ENCODE measurements at places on chromosomes 3 and 15.

DNA sequence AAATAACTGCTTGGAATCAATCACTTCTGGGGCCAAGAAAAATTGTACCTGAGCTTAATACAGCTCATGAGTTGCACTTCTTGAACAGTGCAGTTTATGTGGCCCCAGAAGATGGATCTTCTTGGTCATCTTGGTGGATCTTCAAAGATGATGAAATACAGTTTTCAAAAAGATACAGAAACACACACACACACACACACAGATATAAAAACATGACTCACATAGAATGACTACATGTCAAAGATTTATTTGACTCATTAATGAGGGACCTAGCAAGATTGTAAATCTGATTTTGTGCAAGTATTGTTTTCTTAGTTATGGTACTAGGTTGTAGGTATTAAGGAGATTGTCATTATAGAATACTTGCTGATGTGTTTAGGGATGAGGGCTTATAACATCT, 32.6 kb downstream of the PDCD6IP start:
- no peak for DNase-seq

- DNase-seq, result peak; percentile 44
Measured at GRCh38 chr3:56988458-56989168, 71.9 kb upstream of the SPATA12 start.

GRCh38 chr15:32909431-32909830, 191.6 kb downstream of the GREM1 start:
- DNase-seq, result no peak

DNA sequence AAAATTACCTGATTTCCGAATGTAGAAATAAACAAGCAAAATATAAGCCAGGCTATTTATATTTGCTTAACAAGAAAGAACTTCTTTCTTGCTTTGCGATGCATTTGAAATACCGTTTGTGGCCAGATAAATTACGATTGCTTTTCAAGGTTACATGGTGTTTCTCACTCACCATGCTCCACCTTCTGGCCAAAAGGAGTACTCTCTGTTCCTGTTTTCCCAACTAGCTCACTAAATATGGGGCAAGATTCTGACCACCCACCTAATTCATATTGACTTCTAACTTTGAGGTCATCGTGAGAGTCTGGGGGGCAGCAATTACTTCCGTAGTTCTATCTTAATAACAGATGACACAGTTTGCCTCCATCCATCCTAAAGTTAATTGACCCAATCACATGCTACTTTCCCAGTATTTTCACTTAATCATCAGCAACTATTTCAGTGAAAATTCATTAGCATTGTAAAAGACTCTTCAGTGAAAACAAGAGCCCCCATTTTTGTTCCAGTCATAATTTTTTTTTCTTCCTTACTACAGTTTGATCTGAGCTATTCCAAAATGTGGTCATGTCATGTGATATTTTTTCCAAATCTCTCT, 25.9 kb downstream of the ACP3 start:
- DNase-seq, result no peak

GRCh38 chr3:50467919-50468318, 35.5 kb downstream of the CACNA2D2 start:
- no peak for DNase-seq
